ENCODE measurements at places on chromosomes 2 and 18.

GRCh38 chr18:59040770-59041148 lies 98.9 kb upstream of the SEC11C start:
- no peak for DNase-seq

DNA sequence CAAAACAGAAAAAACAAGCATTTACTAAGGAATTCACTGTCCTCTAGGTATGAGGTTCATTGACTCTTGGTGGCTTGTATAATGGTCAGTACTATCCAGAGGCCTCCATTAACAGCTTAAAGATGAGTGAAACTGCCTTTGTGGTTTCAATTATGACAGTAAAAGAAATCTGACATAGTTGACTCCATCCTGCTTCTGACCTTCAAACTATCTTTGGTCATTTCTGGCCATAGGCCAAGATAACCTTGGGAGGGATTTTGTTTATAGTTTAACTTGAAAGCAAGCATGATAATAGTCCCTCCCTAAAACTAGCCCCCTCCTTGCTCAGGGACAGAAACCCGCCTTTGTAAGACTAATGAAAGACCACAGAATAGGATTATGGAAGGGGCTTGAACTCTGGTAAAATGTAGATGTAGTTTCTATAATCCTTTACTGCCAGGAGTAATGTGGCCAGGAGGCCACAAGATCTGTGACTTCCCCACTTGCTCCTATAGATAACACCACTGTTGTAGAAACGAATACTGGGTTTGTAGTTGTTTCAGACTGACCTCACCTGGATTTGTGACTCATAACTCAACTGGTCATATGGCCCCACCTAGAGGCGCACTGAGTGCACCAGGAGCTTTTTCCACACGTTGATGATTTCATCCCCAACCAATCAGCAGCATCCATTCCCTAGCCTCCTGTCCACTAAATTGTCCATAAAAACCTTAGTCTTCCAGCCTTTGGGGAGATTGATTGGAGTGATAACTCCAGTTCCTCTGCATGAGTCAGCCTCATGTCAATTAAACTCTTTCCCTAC lies 8.6 kb upstream of the PLEKHM3 start:
- DNase-seq, result no peak

DNA sequence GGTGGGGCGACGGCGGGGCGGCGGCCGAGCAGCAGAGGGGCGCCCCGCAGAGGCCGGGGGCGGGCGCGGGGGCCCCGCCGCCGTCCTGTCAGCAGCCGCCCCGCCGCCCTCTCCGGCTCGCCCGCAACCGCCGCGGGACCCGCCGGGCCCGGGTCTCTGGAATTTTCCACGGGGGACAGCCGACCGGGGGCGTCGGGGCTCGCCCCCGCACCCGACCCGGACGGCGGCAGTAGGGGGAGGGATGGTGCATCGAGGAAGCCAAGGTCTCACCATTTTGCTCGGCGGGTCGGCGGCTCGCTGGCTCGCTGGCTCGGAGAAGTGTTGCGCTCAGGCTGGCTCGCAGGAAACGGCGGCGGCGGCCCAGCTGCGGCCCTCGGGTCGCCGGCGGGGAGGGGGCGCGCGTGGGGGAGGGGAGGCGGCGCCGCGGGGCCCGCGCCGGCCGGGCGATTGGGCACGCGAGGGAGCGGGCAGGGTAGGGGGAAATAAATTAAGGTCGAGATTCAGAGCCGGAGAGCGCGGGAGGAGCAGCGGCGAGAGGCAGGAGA lies 405 bp downstream of the PPP3R1 start:
- no peak for DNase-seq

GRCh38 chr2:151905963-151906632 lies 77.9 kb upstream of the ARL5A start:
- no peak for DNase-seq

GRCh38 chr2:102932501-102932900 lies 170.7 kb downstream of the TMEM182 start:
- DNase-seq, result no peak

GRCh38 chr2:160534996-160535395 lies 41.4 kb upstream of the RBMS1 start:
- no peak for DNase-seq

GRCh38 chr2:15163326-15163725 lies 397.8 kb downstream of the NBAS start:
- DNase-seq, result no peak

GRCh38 chr18:23114171-23114881 lies 21.0 kb upstream of the CABLES1 start:
- DNase-seq, result no peak

DNA sequence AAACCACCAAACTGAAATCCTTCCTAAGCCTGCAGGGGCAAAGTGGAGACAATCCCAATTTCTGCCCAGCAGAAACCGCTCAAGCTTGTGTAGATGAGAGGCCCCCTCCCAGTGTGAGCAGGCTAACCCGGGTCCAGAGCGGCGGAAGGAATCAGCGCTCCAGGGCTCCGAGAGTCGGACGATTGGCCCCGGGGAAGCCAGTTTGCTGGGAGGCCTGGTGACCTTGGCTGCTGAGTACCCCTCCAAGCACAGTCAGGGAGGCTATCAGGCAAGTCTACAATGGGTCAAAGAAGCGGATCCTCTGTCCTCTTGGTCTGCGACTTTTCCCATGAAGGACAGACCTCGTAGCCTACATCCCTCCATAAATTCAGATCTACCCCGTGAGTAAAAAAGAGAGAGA lies 16.8 kb upstream of the EN1 start:
- DNase-seq, result no peak

DNA sequence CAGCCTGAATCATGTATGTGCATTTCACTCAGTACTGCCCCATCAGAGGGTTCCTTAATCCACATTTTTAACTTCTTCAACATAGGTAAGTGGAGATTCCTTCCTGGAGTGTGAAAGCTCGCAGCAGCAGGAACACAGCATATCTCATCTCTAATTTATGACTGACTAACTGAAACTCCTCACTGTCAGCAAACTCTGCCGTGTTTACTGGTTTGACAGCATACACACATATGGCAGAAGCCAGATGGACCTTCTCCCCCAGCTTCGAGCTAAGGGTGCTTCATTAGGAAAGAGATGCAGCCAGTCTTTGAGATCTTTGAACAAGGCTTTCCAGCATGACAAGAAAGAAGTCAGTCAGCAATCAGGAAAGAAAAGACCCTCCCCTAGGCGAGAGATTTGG lies 200.3 kb upstream of the ACVR2A start:
- DNase-seq, result no peak

DNA sequence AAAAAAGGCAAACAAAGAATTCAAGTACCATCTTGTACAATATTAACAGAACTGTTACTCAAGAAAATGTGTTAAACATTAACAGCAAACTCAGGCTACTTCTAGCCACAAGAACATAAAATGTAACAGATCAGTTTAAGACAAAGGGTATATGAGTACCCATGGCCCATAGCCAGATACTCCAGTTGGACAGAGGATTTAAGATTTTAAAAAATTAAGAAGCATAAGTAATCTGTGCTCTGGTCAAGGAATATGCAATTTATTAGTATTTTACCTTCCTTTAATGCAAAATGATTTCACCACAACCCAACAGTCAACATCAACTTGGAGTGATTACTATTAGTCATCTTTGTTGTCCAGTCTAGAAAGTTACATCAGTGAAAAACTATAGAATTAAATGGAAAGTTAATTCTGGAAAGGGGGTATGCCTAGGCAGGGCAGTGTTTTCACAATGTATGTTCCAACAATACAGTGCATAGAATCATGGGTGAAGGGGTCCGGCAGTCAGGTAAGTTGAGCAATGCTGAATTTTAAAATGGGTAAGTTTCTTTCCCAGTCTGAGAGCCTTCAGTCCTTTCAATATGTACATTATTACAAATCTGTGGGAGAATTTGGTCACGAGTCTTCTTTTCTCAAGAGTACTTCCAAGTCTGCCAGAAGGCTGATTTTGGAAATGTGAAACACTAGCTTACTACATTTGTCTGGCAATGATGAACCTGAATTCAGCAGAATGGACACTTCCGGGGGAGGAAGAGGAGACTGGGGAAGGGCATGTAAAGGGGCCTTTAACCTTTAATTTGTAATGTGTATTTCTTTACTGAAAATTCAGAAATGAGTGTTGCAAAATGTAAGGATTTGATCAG lies 34.5 kb downstream of the SFT2D3 start:
- DNase-seq, result no peak

DNA sequence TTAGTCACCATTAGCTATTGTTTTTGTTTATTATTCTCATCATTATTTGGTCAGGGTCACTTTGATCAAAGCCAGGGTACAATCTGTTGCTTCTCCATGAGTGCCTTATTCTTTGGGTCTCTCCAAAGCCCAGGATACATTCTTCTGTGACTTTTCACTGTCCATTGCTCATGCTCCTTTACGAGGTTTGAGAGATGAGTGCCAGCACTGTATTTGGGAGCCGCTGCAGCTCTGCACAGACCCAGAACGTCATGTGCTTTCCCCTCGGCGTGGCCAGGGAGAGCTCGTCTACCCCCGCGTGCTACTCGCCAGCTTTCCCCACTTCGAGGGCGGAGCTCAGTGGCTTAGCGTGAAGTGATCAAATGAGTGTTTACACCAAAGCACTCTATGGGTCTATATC lies 123.7 kb downstream of the COL6A3 start:
- no peak for DNase-seq

GRCh38 chr2:158664987-158665386 lies 130.1 kb upstream of the DAPL1 start:
- no peak for DNase-seq

GRCh38 chr2:46339200-46339599 lies 42.0 kb downstream of the EPAS1 start:
- no peak for DNase-seq

DNA sequence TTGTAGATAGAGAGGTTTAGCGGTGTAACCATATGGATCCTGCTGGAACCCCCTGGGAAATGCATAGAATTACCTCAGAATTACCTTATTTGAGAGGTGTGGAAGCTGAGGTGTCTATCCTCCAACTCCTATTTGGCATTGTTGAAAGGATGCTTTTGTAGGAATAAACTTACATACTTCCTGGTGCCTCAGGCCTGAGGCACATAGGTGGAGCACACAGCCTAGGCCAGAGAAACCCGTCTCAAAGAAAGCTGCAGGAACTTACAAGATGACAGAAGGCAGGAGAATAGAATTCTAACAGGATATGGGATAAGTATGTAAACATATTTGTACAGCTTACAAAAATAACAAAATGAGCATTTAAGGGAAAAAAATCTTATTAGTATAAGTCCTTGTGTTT lies 1507.2 kb upstream of the ZEB2 start:
- DNase-seq, result no peak

GRCh38 chr2:46943881-46944798 lies 28.5 kb upstream of the MCFD2 start:
- DNase-seq, result no peak

DNA sequence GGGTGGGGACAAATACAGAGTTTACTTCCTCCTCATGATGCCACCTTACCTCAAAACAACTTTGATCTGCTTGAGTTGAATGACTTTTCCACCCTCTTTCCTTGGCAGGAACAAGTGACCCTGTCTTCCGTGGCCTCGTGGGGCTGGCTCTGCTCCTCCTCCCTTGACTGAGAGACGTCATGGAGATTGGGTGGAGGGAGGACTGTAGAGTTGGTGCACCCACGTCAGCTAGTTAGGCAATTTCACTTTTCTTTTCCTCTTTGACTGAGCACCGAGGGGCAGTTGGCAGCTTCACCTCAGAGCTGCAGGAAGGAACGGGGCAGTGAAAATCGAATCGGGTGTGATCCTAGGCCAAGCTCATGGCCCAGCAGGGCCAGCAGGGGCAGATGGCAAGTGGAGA lies at the start of gene SP140:
TSS of gene SP140 (plus strand) at position 251 of the 400 bp plus-strand sequence. CDS start at position 360, 109 bp downstream.
- DNase-seq, result peak; percentile 83

DNA sequence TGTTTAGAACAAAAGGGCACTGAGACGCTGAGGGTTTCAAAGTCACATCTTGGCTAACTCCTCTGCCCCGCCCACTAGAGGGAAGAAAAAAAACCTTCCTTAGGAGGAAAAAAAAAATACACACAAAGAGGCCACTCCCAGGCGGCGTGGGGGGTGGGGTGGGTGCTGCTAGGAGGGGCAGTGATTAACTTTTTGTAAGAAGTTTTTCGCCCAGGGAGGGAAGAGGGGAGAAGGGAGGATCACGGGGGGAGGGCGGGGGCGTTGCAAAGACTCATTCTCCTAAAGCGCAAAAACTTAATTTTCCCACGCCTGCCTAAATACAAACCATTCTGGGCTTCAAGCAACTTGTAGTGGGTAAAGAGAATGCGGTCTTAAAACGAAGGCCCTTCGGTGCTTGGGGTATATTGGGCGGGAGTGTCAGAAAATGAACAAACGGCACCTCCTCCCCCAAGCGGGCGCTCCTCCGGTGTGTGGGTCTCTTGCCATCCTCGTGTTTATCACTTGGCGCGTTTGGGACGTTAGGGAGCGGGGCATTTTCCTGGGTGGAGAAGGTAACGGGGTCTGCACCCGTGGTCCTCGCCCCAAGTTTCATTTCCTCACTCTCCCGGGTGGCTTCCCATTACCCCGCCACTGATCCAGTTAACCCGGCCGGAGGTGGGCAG lies 1.7 kb downstream of the CXCR4 start:
- peak; percentile 83 for DNase-seq

GRCh38 chr18:26407736-26408601 lies 140.4 kb downstream of the KCTD1 start:
- DNase-seq, result no peak

GRCh38 chr2:160472839-160473251 lies 20.8 kb downstream of the RBMS1 start:
- no peak for DNase-seq

GRCh38 chr18:495017-495416 lies 5.5 kb downstream of the COLEC12 start:
- peak; percentile 75 for DNase-seq

DNA sequence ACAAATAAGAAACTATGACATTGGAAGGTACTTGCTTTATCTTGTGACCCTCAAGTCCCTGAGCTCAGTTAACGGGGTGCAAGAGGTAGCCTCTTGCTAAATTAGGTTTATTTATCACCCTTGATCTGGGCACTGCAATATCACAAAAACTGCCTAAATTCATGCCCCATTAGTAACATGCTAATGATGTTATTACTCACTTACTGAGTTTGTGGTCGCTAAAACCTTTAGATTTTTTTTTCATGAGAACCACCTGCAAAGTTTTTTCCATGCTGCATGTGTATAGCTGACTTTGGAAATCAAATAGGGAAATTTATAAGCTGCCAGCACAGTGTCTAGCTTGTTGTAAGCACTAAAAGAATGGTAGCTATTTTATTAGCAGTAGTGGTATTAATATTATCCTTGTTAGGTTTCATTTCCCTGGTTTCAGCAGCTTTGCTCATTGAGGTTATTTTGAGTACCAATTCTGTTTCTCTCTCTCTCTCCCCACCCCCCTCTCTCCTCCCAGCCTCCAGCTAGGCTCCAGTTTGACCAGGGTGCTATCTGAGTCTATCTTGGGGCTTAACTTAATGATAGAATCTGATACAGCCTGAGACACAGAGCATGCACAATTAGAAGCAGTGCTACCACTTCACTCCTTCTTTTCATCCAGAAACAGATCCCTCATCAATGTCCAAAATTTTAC lies 88.7 kb upstream of the ATP8B1 start:
- DNase-seq, result no peak

DNA sequence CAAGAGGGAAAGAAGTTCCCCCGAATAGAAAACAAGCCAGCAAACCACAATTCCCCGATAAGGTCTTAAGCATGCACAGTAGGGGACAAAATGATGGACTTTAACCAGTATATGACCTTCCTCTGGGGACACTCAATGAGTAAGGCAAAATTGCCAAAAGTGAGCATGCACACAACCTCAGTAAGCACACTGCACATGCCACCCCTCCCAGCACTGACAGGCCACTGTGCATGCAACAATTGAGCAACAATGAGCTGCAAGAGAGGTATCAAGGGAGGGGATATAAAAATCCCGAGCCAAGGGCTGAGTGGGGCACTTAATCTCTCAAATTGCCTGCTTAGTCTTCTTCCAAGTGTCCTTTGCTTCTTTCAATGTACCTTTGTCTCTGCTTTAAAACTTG lies 935.8 kb upstream of the SLC39A10 start:
- DNase-seq, result no peak

Data from inflammatory macrophage (primary cell).